ENCODE measurements at places on chromosomes 1 and 21.

- DNase-seq, result no peak
Observed at GRCh38 chr21:45324489-45325205, 37.0 kb upstream of the POFUT2 start.

DNA sequence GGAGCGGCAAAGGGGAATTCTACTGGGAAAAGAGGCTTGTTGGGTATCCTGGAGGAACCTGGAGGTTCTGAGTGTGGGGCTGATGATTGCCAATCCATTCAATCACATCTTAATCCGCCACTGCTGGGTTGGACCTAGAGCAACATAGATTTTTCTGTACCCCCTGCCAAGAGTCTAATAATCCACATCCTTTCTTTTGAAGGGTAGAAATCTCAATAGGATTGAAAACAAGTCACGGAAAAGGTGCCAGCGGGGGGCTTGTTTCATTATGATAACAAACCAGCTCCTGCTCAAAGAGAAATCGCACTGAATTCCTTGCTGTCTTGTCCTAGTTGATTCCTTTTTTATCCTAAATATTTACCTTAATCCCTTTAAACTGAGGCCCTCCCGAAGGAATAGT, 528.5 kb downstream of the ADGRL2 start:
- no peak for DNase-seq

DNA sequence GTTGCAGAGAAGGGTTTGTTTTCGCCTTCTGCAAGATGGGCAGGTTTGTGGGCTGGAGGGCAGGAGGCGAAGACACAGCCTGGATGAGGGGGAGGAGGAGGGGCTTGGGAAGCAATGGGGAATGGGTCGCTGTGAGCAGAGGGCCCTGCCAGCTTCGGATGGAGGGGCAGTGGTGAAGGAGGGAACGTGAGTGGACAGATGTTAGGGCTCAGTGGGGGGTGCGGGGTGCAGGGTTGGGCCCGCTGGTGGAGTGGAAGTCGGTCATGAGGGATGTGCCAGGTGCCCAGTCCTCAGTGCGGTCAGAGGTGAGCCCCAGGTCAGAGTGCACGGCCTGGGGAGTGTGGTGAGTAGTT, 55.5 kb upstream of the ABCG1 start:
- no peak for DNase-seq

- DNase-seq, result no peak
Observed at GRCh38 chr1:234776876-234777855, 167.2 kb upstream of the IRF2BP2 start.

DNA sequence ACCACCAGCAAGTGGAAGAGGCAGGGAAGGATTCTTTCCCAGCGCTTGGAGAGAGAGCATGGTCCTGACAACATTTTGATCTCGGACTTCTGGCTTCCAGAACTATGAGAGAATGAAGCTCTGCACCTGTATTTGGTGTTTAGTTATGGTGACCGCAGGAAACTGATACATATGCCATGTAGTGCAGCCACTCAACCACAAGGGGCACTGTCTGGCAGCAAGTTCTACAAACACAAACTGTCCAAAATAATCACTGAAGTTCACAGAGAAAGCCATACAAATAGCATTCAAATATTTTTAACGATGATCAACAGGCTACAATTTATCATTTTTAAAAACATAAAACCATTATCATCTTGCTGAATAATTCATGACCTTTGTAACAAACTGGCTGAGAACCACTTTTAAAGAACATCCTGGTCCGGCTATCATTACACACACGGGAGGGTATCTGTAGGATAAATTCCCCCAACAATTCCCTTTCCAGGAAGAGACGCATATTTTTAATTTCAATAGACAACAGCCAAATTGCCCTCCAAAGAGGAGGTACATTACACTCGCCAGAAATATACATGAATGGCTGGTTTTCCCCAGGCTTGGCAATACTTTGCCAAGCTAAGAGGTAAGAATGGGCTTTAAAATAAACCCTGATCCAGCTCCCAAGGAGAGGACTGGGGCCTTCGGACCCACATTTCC, 9.2 kb upstream of the CBR3 start:
- DNase-seq, result no peak

DNA sequence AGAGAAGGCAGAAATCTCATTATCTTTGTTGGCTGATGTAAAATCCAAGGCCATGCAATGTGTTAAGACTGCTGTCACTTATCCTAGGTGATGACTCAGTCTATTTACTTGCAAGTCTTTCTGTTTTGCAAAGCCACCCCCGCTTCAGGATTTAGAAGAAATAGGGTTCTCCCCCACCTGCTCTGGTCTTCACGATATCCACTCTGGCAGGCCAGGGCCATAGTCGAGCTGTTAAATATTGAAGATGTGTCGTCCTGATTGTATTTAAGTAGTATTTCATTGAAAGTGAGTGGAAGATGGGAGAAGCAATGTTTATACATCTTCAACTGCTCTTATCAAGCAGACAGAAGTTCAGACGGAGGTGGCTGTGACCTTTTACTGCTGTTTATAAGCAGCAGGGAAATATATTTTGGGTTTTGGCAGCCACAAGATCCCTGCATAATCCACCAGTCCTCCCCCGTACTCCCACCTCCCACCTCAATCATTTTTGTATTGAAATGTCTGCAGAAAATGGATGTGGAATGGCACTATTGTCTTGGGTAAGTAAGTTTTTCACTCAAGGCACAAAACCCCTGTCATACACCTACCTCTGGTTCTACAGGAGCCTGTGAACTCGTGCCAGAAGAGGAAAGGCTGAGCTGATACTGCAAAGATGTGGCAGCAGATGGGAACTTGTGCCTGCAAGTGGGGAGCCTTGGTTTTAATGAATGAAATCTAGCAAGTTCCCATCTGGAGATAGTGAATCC, 117.4 kb downstream of the MRPS6 start:
- DNase-seq, result no peak

- DNase-seq, result no peak
Observed at GRCh38 chr21:20030390-20030789, 967.8 kb upstream of the NCAM2 start.

DNA sequence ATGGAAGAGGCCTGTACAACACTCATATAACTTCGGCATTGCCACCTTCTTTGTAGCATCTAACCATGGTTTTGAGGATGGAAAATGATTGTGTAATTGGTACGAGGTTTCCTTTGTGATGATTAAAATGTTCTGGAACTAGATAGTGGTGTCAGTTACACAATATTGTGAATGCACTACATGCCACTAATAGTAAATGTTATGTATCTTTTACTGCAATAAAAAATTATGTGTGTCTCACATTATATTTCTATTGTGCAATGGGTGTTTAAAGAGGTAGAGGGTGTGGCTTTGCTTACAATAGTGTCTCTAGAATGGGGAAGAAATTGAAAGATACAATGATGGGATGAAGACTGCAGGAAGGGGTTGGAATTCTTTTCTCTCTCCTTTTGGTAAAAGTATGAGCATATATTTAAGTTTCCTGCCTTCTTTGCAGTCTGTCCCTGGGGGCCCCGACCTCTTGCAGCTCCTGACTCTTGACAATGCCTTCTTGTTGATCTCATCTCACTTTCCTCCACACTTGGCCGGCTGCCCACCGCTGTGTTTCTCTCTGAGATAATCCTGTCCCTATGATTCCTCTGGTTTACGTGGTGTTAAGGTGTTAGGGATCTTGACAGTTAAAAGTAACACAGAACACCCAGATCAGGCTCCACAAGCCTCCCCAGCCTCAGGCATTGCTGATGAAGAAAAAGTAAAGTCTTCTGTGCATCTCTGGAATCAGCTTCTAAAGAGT, 39.3 kb downstream of the MTARC1 start:
- no peak for DNase-seq

- no peak for DNase-seq
Observed at GRCh38 chr1:209490013-209490412, 93.5 kb upstream of the CAMK1G start.

DNA sequence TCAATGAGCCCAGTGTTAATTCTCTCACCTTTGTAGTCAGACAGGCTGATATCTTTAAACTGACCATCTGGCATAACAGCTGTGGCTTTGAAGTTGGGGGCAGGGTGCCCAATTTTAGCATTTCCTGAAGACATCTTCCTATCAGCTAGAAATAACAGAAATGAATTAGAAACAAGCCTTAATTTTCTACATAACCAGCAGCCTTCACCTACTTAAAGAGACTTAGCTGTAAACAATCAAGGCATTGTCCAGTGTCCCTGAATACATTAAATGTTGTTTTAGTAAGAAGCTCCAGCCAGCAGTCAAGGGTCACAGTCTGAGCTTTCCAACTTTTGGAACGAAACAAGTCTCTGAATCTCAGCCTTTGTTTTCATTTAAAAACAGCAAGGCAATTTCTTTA, 2.8 kb downstream of the PRDX1 start:
- no peak for DNase-seq

- no peak for DNase-seq
Observed at GRCh38 chr21:32946654-32947053, 79.1 kb upstream of the OLIG2 start.

DNA sequence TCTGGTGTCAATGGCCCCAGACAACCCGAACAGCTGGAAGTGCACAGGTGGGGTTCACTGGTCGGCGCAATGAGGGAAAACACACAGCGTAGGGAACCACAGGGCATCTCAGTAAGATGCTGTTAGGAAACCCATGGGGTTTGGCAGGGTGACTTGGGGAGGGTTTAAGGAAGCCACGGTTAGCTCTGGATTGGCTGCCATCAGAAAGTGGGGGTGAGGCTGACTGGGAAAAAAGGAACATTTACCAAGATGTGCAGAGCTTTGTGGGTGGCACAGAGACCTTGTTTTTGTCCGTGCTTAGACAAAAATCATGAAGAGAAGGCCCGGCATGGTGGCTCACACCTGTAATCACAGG, 11.0 kb downstream of the ALDH4A1 start:
- DNase-seq, result no peak

DNA sequence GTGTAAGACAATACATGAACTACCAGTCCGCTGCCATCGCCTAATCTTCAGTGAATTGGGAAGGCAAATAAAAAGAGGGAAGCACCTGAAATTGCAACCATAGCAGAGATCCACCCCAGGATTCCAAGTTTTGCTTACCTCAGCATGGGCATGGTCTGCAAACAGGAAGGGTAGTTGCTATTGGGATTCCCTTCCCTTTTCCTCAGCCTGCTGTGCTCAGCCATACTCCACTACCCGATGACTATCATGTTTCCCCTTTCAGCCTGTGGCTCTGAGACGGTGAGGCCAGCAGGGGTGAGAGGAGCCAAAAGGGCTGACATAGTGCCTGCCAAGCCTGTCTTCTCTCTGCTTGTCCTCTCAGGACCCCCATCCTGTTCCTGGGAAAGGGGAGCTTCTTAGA, 64.2 kb downstream of the GPR137B start:
- DNase-seq, result no peak

- no peak for DNase-seq
Observed at GRCh38 chr1:234658138-234658537, 48.2 kb upstream of the IRF2BP2 start.

DNA sequence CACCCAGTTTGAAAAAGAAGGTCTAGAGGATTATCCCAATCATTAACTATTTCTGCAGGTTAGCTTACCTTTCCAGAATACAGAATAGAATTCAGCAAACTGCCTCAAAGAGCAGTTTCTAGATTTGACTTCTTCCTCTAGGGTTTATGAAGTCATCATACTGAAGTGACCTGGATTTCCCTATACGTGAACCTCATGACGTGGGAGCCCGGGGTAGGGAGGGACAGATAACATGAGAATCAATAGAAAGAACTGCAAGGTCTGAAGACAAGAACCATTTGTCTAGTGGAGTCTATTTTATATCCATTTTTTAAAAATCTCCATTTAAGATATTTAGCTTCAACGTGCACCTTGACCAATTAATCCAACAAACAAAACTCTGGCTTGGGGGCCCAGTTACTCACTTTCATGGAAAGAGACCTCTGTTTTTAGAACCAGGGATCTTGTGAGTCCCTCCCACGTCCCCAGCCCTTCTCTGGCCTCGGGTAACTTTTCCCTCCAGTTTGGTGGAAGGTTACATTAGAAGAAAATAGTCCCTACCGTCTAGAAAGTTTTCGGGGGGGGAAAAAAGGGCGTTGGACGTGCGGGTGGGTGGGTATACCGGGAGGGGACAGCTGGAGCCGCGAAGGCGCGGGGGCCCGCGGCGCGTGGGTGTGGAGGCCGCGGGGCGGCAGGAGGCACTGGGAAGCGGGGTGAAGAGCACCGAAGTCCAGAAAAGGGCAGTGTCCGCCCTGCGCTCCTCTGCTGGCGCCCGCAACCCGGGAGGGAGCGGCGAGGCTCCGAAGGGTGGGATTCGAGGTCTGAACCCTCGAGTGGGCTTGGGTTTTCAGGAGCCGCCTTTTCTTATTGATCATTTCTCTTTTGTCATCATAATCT, 13.8 kb upstream of the POGZ start:
- DNase-seq, result no peak

- no peak for DNase-seq
Observed at GRCh38 chr1:43558346-43558841, 27.7 kb downstream of the PTPRF start.

DNA sequence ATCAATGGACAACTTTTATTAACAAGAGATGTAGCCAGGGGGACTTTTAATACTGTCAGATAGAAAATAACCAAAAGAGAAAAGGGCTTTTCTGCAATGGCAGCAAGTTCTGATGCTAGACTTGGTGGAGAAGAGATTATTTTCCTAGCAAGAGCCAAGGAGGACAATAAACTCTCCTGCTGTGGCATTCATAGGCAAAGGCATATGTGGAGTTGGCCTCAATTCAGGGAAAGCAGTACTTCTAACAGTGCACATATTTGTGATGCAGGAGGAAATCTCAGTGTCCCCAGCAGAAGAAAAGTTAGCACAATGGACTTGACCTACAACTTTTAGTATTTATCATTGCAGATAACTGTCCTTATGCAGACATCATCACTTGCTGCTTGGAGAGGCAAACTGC, 75.1 kb upstream of the GRIK1 start:
- no peak for DNase-seq

- DNase-seq, result no peak
Observed at GRCh38 chr1:201136355-201137023, 9.5 kb upstream of the ASCL5 start.

All from GM18507 (cell line).